ENCODE measurements at places on chromosomes 13 and 19.

DNA sequence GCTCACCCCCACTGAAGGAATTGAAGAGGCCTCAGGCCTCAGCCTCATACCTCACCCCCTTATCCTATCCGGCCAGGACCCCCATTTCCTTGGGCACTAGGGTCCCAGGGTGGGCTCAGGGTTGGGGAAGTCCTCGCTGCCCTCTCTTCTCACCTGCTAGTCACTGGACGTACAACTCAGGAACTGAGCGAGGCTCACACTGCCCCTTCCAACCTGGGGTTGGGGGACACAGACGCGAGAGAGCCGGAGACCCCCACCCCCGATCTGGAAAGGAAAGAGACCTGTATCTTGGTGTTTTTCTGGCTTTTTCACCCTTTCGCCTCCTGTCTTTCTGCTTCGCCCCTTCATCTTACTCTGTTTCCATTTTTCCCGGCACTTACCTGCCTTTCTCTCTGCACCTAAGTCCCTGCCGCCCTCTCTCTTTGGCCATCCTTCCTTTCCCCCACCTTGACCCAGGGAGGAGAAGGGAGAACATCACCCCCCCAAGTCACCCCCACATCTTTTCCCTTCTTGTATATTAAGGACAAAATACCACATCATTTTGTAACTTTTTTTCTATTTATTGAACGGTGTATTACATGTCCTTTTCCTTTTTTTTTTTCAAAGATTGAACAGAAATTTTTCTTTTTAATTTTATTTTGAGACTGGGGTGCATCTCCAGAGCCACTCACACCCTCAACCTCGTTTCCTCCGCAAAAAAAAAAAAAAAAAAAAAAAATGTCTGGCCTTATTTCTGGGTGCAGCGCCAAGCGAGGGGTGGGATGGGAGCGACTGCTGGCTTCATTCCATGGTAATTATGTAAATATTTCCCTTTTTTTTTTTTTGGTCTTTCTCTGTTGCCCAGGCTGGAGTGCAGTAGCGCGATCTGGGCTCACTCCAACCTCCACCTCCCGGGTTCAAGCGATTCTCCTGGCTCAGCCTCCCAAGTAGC lies 36.6 kb downstream of the ZSWIM4 start:
- DNase-seq, result no peak

DNA sequence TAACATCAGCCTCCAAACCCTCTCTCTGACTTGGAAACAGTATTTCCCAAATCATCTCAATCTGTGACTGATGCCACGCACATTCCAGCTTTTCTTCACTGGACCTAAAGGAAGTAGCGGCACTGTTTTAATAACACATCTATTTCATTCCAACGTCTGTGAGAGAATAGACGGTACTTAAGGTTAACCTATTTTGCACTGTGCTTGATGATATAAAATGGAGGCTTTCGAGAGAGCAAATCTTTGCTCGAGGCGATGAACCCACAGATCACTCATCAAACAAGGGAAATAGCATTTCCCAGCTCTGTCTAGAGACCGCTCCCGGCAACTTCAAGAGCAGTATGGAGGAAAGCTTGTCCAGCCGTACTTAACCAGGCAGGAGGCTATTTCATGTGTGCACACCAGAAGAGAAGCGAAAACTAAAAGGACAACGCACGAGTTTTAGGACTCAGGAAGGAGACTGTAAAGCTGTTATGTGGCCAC lies 2.9 kb downstream of the UBL3 start:
- DNase-seq, result no peak

DNA sequence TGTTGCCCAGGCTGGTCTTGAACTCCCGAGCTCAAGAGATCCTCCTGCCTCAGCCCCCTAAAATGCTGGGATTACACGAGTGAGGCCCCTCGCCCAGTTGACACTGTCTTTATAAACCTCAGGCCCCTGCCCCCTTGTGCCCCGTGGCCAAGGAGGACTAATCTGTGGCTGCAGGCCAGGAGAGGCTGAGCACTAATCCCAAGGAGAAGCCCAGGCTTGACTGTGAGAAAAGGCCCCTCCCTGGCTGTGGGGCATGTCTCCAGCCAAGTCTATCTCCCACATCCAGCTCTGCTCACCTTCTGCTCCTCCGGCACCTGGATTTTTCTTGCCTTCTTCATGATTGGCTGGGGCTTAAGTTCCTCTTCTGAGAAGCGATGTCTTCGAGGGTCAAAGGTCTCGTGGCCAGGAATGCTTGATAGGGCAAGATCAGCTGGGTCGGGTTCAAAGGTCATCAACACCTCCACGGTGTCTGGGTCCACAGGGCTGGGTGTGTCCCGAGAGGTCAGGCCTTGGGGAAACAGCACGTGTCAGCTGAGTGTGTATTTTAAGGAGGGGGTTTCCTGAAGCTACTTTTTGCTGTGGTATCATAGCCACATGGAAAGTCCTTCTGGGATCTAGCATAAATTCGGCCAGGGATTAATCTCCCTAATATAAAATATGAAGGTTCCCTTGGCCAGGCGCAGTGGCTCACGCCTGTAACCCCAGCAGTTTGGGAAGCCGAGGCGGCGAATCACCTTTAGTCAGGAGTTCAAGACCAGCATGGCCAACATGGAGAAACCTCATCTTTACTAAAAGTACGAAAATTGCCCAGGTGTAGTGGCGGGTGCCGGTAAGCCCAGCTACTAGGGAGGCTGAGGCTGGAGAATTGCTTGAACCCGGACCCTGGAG lies 3.8 kb downstream of the DBP start:
- no peak for DNase-seq

- DNase-seq, result peak; percentile 7
Observed at GRCh38 chr13:25095851-25096453, at the start of gene PABPC3. TSS of gene PABPC3 (plus strand) at chr13:25096136. CDS start at chr13:25096199, 63 bp downstream.

DNA sequence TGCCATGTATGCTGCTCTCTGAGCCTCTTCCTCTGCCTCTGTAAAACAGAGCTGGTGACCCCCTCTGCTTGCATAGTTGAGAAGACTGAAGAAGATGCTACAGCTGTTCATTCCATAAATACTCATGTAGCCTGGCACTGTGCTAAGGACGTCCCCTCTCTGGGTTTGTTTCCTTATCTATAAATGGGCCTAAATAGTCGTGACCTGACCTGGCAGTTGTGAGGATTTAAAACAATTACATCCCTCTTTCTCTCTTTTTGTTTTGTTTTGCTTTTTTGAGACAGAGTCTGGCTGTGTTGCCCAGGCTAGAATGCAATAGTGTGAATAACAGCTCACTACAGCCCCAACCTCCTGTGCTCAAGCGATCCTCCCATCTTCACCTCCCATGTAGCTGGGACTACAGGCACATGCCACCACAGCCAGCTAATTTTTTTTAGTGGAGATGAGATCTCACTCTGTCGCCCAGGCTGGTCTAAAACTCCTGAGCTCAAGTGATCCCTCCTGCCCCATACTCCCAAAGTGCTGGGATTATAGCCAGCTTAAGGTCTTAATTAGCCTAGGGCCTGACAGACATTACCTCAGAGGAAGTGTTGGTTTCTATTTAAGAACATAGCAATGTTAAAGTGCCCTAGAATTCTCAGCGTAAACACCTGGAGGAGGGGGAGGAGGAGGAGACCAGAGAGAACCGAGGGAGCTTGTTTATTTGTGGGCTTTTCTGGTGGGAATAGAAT lies 4.6 kb downstream of the WDR62 start:
- no peak for DNase-seq

DNA sequence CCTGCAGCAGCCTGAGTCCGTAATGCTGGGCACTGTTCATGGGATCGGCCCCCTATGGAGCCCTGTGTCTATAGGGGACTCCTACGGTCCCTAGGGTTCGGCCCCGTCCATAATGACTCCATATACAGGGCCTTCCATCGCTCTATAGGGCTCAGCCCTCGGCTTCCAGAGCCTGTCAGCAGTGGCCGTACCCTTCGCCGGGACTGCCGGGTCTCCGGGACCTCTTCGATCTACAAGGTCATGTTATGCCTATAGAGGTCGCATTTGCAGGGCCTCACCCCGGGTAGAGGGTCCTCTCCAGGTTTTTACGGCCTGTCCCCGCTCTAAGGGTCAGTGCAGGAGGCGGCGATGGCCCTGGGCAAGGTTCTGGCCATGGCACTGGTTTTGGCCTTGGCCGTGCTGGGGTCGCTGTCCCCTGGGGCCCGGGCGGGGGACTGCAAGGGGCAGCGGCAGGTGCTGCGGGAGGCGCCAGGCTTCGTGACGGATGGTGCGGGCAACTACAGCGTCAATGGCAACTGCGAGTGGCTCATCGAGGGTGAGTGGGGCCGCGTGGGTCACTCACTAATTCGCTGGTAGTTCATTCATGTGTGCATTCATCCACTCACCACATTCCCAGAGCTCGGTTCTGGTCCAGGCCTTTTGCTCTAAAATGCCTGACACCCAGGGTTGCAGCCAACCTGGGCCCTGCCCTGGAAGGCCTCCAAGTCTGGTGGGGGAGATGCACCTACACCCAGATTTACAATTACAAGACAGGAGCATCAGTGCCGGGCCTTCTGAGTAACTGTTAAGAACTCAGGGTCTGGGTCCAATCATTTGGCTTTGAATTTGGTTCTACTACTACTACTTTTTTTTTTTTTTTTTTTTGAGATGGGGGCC lies 699 bp downstream of the MEGF8 start:
- no peak for DNase-seq

- no peak for DNase-seq
Observed at GRCh38 chr13:77047649-77048343, 20.8 kb upstream of the FBXL3 start.

- DNase-seq, result no peak
Observed at GRCh38 chr13:91304741-91305140, 42.7 kb upstream of the MIR17HG start.

GRCh38 chr19:46746281-46747057 lies at the start of gene STRN4:
TSS of gene STRN4 (minus strand) at chr19:46746450. CDS start at chr19:46746430, 20 bp downstream.
- peak; percentile 39 for DNase-seq

DNA sequence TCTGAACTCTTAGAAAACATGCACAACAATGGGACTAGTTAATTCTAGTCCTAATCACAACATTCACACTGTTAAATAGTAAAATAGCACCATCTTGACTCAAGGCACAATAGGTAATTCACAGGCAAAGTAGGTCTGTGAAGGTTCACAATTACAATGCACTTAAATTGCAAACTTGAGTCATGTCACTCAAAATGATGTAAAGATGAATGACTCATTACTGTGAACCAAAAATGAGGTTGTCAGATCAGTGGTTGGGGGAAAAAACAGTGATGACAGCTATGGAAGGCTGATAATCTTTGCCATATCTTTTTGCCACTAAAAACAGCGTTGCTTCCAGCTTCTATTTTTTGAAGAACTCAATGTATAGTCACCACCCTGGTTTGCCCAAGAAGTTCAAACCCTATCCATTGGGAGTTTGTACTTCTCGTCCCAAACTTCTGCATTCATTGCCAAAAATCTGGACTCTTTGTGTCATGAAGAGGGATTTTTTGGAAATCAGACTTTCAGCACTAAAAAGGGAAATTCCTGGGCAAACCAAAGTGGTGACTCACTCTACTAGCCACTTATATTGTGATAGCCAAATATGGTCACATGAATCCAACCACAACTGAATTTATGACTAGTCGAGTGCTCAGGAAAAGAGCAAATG lies 200.9 kb upstream of the TMTC4 start:
- peak; percentile 78 for DNase-seq

DNA sequence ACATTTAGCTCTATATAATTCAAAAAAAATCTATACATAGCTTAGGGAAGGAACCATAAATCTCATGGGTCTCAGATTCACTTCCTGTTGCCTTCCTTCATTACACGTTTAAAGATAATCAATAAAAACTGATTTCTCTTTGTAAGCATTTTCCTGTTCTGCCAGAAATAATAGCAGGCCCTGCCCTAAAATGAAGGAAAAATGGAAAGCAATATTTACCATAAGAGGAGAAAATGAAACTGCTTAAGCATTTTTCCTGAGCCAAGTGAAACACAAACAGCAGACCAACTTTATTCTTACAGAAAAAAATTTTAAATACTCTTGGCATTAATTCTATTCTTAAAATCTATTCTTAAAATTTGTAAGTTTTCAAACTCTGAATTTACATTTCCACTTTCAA lies 4.0 kb downstream of the LHFPL6 start:
- DNase-seq, result no peak

DNA sequence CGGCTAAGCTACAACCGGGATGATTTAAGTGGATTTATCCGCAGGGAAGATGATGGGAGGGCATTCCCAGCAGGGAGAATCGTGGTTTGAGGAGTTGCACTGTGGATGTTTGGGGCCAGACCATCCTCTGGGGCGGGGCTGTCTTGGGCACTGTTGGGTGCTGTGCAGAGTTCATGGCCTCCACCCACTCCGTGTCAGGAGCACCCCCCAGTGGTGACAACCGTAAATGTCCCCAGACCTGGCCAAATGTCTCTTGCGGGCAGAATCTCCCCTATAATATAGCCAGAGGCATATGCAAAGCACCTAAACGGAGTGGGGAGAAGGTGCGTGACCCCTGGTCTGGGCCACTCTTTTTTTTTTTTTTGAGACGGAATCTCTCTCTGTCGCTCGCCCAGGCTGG lies 40.2 kb downstream of the SMIM24 start:
- peak; percentile 58 for DNase-seq

Measured in activated CD4-positive, alpha-beta T cell treated with anti-CD3 and anti-CD28 coated beads, Interleukin-2, Interleukin-4, amounts not matched to agents 100 ng/mL and 50 ng/mL, durations not matched to agents 16 hours and 8 hours (primary cell).